ENCODE measurements at places on chromosomes 2 and 18. TPM values are rescaled to one million over a fixed set of nuclear protein-coding genes. Genes with fewer than 3 reads are reported as not detected.

The MC4R gene
- 0.03 TPM for total RNA-seq

The ALKAL2 gene
- total RNA-seq, result 2.6 TPM

The DRC1 gene
- not detected for total RNA-seq

The SULT1C3 gene
- total RNA-seq, result not detected

The GCKR gene
- total RNA-seq, result 0.07 TPM

The EVA1A gene
- 7.4 TPM for total RNA-seq

The SLC19A3 gene
- total RNA-seq, result 1.7 TPM

The ADI1 gene
- total RNA-seq, result 21.0 TPM

The TMEM200C gene
- 4.7 TPM for total RNA-seq

The MROH2A gene
- total RNA-seq, result not detected

The AUP1 gene
- 105 TPM for total RNA-seq

The ZAP70 gene
- 0.33 TPM for total RNA-seq

The SH3BP4 gene
- 45.8 TPM for total RNA-seq

The ADRA2B gene
- total RNA-seq, result 1.9 TPM

The RAB17 gene
- 23.3 TPM for total RNA-seq

The CGREF1 gene
- total RNA-seq, result 1.0 TPM

The IRS1 gene
- total RNA-seq, result 17.1 TPM

The ZNF521 gene
- total RNA-seq, result 1.6 TPM

The SCN9A gene
- total RNA-seq, result 0.90 TPM

The CYP26B1 gene
- total RNA-seq, result 1.1 TPM

The KCNIP3 gene
- total RNA-seq, result 0.48 TPM

The CTLA4 gene
- total RNA-seq, result not detected

The PNPT1 gene
- total RNA-seq, result 45.2 TPM

The TUBA3E gene
- total RNA-seq, result not detected

The KCNK3 gene
- 0.11 TPM for total RNA-seq

The SERPINB3 gene
- not detected for total RNA-seq

The UGT1A8 gene
- total RNA-seq, result not detected

The CFAP221 gene
- total RNA-seq, result 0.37 TPM

The UGT1A5 gene
- total RNA-seq, result not detected

The HS1BP3 gene
- 30.2 TPM for total RNA-seq

The NT5DC4 gene
- total RNA-seq, result not detected

The TRIM43 gene
- total RNA-seq, result not detected

The CLHC1 gene
- 8.9 TPM for total RNA-seq

The SKOR2 gene
- 0.15 TPM for total RNA-seq

The GALR1 gene
- total RNA-seq, result 0.17 TPM

The ABCB11 gene
- total RNA-seq, result 0.66 TPM

The ADAM23 gene
- 5.8 TPM for total RNA-seq
